ENCODE measurements at places on chromosomes 3 and 15.

DNA sequence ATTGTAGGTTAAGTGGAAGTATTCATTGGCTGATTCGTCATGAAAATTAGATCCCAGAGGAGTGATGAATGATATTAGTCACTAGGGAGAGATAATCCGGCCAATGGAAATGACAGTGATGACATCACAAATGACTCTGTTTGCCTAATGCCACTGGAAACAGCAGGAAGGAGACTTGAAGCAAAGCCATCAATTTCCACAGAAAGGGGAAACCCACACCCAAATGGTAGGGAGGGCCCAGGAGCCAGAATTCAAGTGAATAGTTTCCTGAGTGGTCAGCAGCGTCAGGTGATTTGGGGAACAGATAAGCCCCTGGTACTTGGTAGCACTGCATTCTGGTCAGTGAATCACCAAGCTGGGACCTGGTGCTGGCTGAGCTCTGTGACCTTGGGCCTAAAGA, 3.3 kb upstream of the ADAMTS9 start:
- DNase-seq, result no peak

GRCh38 chr3:25910997-25911396, 121.1 kb downstream of the OXSM start:
- DNase-seq, result no peak

- no peak for DNase-seq
Measured at GRCh38 chr3:149375501-149376196, 1.8 kb downstream of the TM4SF1 start.

DNA sequence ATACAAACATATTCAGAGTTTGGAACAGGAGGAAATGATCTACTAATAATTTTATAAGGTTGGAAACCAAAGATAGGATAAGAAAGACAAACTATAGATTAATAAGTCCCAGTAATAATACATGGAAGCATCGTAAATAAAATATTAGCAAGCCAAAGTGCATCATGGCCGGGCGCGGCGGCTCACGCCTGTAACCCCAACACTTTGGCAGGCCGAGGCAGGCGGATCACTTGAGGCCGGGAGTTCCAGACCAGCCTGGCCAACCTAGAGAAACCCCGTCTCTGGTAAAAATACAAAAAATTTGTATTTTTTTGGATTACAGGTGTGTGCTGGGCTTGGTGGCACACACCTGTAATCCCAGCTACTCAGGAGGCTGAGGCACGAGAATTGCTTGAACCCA, 14.9 kb downstream of the MUC4 start:
- DNase-seq, result no peak

- DNase-seq, result peak; percentile 12
Measured at GRCh38 chr3:158434412-158435038, 136.5 kb upstream of the MLF1 start.

- no peak for DNase-seq
Measured at GRCh38 chr3:128573707-128574162, 76.9 kb downstream of the RPN1 start.

- DNase-seq, result no peak
Measured at GRCh38 chr3:99969136-99969535, 145.2 kb downstream of the FILIP1L start.

DNA sequence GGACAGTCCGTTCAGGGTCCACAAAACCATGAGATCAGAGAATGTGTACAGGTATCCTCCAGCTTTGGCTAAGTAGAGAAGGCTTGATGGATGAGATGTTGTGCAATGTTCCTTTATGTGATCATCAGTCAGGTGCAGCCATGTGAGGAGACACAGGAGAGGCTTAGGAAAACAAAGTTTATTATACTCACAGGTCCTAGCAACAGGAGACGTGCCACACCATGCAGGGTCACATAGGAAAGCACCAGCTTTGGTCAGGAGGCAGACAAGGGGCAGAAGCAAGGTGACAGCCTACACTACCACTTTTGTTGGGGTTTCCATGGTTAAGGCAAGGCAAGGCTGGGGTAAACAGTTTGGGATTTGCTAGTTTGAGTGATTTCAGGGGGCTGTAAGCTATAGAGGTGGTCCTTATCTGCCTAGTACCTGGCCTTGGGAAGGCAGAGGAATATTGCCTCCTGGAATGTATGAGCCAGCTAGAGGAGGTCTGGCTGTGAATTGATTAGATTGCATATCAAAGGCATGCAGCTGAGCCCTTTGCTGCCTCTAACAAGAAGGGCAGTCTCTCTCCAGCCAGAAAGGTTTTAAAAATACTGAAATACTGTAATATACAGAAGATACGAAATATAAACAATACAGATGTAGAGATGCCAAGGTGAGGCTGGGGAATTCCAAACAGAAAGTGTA, 248.6 kb downstream of the RYR3 start:
- DNase-seq, result no peak

- DNase-seq, result no peak
Measured at GRCh38 chr15:99580076-99580475, 14.3 kb downstream of the MEF2A start.

DNA sequence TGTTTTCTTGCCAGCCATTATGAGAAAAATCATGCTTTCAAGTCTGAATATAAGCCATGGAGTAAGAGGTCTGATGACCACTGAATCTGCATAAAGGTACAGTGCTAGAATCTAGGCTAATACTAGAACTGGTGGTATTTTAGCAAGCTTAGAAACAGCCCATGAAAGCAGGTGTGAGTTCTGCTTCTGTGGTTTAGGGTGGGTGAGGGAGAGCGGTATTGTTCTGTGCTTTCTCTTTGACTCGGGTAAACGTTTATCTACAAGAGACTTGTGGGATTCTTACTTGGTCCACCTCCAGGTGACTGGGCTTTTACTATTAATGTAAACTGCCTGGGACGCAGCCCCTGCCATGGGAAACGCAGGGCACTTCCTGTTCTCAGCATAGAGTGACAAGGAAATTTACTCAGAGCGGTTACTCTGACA, 55.2 kb downstream of the PGPEP1L start:
- no peak for DNase-seq

- DNase-seq, result no peak
Measured at GRCh38 chr3:157692468-157692867, 189.3 kb upstream of the VEPH1 start.

DNA sequence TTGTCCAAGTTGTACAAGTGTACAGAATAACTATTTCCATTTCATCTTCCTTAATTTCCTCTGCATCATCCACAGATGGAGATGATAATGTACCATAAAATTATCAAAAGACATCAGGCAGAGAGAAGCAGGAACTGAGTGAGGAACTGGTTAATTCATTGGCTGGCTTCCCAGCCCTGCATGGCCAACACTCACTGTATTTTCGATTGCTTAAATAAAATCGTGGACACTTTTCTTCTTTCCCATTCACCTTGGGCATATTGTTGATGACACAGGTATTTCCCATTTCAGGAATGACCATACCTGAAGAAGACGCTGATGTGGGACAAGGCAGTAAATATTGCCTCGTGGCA, 144.2 kb upstream of the ABHD17C start:
- no peak for DNase-seq

DNA sequence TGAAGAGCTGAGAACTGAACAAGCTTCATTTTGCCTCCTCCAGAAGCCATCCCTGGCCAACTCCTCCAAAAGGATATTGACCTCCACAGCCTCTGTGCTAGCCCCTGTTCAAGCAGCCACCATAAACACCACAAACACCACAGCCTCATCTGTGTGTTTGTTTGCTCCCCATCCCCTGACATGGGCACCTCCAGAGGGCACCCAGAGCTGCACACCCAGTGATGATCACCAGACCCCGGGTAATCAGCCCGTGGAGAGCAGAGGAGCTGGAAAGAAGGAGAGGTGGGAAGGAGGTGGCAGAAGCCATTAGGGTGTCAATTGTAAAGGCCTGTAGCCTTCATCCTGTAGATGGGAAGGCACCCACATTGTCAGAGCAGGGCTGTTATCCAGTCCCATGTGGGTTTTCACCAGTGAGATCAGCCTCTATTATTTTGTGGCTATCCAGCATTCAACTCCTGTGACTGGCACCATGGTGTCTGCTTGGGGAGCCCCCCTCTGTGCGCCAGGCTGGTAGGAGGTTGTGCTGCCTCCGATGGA, 6.8 kb upstream of the WNT7A start:
- DNase-seq, result no peak

DNA sequence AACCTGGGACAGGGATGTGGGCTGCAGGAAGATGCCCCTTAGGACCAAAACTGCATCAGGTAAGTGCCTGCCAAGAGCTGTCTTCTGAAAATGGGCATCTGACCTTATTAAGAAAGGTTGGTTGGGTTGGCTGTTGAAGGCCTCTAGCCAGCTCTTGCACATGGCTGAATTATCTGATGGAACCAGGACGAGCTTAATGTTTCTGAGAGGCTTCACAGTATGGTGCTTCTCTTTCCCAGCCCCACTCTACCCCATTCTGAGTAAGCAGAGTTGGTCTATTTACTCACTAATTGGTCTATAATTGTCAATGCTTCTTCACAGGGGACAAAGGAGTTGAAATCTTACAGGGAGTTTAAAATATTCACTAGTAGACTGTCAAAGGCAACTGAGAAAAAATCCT, 48.4 kb downstream of the DTWD1 start:
- DNase-seq, result no peak

DNA sequence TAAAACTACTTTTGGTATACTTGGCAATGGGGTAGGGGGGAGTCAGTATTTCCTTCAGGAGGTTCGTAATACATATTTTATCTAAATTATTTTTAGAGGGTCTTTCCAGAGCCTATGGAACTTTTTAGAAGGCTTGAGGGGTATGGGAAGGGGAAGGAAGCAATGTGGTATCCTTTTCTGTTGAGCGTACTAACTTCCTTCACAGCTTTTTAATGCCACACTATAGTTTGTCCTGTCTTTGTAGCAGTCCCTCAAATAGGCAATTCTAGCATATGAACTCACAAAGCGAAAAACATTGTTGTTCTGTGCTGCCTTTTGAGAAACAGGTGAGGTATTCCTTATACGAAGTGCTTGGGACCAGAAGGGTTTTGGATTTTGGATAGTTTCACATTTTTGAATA, 22.3 kb upstream of the P2RY13 start:
- no peak for DNase-seq

- DNase-seq, result peak; percentile 2
Measured at GRCh38 chr3:95154766-95155165, 1091.9 kb downstream of the NSUN3 start.

DNA sequence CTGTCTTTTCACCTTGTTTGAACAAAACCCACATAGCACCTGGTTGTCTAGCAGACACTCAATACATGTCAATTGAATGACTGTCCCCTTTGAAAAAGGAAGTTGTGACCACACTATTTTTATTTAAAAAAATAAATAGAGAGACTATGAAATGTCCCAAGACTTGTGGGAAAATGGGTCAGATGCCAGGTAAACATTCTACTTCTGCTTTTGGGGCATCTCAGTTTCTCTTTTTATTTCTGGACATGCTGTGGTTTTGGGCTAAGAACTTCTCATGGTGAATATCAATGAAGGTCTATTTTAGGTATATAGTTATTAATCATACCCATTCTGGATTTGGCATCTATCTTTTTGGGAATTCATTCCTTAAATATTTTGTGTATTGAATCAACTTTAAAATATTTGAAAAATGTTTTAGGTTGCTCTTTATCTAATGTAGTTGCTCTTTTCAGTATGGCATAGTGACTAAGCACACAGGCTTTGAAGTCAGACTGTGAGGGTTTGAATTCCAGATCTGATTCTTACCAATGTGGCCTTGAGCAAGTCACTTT, 4.4 kb downstream of the TMEM45A start:
- peak; percentile 20 for DNase-seq

DNA sequence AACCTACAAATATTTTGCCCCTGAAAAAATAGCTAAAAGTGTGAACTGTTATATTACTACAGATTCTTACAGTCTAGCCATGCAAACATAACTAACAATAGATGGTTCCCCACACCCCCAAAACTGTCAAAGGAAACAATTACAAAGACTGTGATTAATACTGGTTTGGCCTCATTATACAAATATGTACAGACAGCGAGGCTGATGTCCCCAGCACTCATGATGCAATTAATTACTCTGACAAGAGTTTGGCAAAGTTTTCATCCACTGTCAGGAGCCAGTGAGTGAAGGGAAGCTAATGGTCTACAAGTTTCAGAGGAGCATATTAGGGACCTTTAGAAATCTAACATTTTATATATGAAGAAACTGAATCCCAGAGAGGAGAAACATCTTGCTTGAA, 61.0 kb downstream of the HMG20A start:
- DNase-seq, result peak; percentile 38

- DNase-seq, result no peak
Measured at GRCh38 chr15:67784856-67785430, 40.4 kb upstream of the SKOR1 start.
